ENCODE measurements at places on chromosomes 12 and 14.

DNA sequence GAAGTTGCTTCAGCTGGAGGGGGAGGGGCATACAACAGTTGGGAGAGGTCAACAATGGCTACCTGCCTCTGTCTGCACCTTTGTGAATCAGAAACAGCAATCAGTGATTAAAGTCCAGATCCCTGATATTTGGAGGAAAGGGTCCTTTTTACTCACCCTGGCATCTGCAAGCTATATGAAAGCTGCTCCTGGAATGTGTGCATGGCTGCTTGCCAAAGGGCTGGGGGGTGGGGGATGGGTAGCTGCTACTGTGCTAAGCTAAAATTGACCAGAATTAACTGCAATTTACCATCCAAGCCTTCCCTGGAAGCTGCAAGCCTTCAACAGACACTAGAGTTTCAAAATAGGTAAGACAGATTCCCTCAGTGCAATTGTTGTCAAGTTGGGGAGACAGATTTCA lies 13.5 kb upstream of the GTF2A1 start:
- no peak for DNase-seq

DNA sequence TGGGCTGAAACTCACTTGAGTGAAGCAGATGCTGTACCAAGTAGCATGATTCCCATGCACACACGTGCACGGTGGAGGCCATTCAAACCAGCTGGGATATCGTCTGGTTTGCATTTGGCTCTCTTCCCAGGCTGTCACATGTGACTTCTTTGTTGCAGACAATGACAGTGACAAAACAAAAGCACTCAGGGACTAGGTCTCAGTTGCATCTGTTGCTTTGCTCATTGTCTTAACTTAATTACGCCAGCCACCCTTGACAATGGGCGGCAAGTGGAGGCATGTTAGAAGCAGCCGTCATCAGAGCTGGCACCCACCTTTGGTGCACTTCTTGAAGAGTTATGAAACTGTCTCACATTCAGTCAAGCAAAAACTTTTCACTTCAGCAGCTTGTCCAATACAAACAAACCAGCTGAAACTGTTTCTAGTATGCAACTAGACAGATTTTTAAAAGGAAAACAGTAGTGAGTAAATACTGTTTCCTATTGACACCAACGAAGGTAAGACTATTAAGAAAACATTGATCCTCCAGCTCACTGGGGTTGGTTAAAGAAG lies 74.3 kb downstream of the IGF1 start:
- peak; percentile 52 for DNase-seq

GRCh38 chr12:102438827-102439210 lies 41.5 kb downstream of the IGF1 start:
- DNase-seq = no peak

- DNase-seq = peak; percentile 23
Measured at GRCh38 chr14:105878125-105878524, 351.7 kb downstream of the TMEM121 start.

GRCh38 chr12:51217133-51217967 lies 512 bp downstream of the POU6F1 start:
- peak; percentile 84 for DNase-seq

- no peak for DNase-seq
Measured at GRCh38 chr14:49766839-49767238, 1.1 kb upstream of the KLHDC2 start.

DNA sequence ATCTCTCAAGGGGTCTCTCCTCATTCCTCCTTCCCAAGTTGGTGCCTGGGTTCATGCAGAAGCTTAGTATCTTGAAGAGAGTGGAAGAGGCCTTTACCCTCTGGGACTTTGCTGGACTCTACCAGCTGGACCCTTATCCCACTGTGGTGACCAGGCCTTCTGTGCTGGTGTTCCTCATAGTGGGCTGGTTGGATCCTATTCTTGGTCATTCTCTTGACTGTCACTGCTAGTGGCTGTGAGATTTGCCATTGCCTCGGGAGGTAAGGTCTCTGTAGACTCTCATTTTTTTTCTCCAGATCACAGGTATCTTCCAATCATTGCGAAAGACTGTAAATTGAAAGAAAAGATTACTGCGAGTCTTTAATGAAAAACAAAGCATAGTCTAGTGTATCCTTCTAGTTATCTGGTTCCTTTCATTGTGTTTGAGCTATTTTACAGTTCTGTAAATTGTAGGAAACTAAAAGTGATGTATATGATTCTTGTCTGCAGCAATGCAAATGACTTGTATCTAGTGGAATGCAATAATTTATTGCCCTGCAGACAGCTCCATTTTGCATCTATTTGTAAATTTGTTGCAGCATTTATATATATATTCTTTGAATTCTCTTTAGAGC lies 217.9 kb downstream of the AEBP2 start:
- no peak for DNase-seq

DNA sequence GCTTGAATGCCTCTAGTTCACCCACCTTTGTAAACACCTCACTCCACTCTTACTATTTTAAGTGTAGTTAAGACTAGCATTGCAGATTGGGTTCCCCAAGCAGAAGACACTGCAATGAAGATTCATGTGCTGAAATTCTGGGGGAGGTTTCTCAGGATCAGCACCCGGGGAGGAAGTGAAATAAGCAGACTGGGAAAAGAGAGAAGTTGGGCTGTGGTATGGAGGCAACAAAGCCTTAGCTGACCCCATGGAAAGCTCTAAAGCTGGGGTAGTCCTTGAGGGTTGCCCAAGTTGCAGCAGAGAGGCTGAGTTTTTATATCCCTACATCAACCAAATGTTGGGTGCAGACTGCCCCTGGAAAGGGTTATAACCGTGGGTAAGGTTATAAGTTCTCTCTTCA lies 23.9 kb upstream of the IGF1 start:
- no peak for DNase-seq

- no peak for DNase-seq
Measured at GRCh38 chr12:89574736-89575208, 48.9 kb upstream of the POC1B start.

DNA sequence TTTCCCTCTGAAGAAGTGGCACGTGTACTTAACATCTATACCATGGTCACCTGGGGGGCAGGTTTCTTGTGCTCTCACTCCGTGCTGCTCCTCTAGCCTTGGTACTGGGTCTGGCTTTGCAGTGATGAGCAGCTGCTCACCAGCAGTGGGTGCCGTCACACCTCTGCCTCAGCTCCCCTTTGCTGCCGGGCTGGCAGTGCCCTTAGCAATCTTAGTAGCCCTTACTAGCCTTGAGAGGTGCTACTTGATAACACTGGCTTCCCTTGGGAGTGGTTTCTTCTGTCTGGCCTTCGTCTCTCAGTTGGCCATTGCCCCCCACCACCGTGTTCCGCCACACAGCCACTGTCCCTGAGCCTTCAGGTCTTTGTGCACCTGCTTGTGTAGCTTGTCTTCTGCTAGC lies 22.6 kb downstream of the KLC1 start:
- DNase-seq = no peak

- DNase-seq = no peak
Measured at GRCh38 chr12:12445165-12445881, 88.4 kb downstream of the BORCS5 start.
